A549 treated with dexamethasone at 1 μM for 4 hours (cell line): ENCODE measurements at places on chromosomes 4 and X. TPM values are rescaled to one million over a fixed set of nuclear protein-coding genes. Genes with fewer than 3 reads are reported as not detected.

The PABPC4L gene
- total RNA-seq: 0.05 to 0.09 TPM (median 0.06 TPM) in 5 replicates

The NPNT gene
- 0.33 to 0.86 TPM (median 0.45 TPM) in 5 replicates for total RNA-seq

The ADH4 gene
- total RNA-seq: not detected in 5 replicates

The NKX3-2 gene
- total RNA-seq: 0.05 to 0.16 TPM (median 0.12 TPM) in 5 replicates

The SPANXD gene
- 0.15 TPM in 1 of 5 replicates, not detected in the others for total RNA-seq

The TEX13C gene
- 0.01 to 0.04 TPM in 2 of 5 replicates, not detected in the others for total RNA-seq

The RPL10 gene
- 4,314 to 5,661 TPM (median 4,476 TPM) in 5 replicates for total RNA-seq

The TAF1 gene
- total RNA-seq: 13.8 to 19.1 TPM (median 17.7 TPM) in 5 replicates

The PFKFB1 gene
- 0.07 to 0.15 TPM (median 0.10 TPM) in 3 of 5 replicates, not detected in the others for total RNA-seq

The BRS3 gene
- not detected in 5 replicates for total RNA-seq

The PRPS1 gene
- total RNA-seq: 89.0 to 101 TPM (median 91.9 TPM) in 5 replicates

The GJB1 gene
- 0.05 to 0.08 TPM (median 0.06 TPM) in 3 of 5 replicates, not detected in the others for total RNA-seq

The RWDD4 gene
- total RNA-seq: 17.5 to 20.0 TPM (median 19.6 TPM) in 5 replicates

The BEX2 gene
- total RNA-seq: 7.1 to 11.6 TPM (median 9.4 TPM) in 5 replicates

The IDUA gene
- 6.9 to 12.9 TPM (median 9.4 TPM) in 5 replicates for total RNA-seq

The NRK gene
- total RNA-seq: not detected in 5 replicates

The PLP1 gene
- total RNA-seq: 0.07 TPM in 1 of 5 replicates, not detected in the others

The MAGEA9B gene
- not detected in 5 replicates for total RNA-seq
